ENCODE measurements at places on chromosomes 3 and 15.
A peak's percentile ranks its signal among the peaks of the same experiment; 100 is the strongest.

DNA sequence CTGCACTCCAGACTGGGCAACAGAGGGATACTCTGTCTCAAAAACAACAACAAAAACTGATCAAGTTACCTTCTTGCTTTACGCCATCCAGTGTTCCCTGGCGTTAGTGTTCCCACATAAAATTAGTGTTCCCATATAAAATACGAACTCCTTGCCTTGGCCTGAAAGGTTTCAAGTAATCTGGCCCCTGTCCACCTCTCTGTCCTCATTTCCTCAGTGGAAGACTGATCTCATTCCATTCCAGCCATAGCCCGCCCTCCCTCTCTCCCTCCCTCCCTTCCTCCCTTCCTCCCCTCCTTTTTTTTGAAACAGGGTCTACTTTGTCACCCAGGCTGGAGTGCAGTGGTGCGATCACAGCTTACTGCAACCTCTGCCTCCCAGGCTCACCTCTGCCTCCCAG, 2.8 kb upstream of the CAND2 start:
- DNase-seq: no peak
- no peaks in the 10 kb centered on the region for H3K36me3 ChIP-seq
- no peak overlapping the region for H3K27ac ChIP-seq
- H3K4me3 ChIP-seq: no peak overlapping the region
- H3K4me1 ChIP-seq: no peaks in the 10 kb centered on the region

- H3K4me1 ChIP-seq: no peaks in the 10 kb centered on the region
- no peaks in the 10 kb centered on the region for H3K36me3 ChIP-seq
- H3K4me3 ChIP-seq: no peak overlapping the region
- H3K27ac ChIP-seq: no peak overlapping the region
- H3K27me3 ChIP-seq: no peaks in the 10 kb centered on the region
These were observed 25.7 kb downstream of the RPLP1 start for GRCh38 chr15:69478259-69478781.

DNA sequence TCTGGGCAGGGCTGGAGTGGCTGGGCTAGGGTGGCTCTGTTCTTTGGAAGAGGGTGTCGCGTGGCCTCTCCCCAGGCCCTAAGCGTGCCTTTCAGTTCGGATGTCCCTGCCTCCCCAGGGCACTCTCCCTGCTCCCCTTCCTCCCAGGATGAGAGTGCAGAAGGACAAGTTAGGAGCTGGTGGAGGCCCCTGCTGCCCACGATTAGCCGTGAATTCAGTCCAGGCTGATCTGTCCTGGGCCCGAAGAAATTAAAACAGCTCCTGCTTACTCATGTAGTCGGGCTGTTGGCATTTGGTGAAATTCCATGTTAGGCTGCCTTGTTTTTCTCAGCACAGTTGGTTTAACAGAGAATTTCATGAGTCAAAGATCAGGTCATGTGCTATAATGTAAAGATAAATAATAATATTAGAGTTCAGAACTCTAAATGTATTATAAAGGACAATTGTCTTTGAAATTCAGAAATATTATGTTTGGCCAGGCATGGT, 24.5 kb downstream of the NIPA1 start:
- no peak overlapping the region for H3K27ac ChIP-seq
- no peaks in the 10 kb centered on the region for H3K27me3 ChIP-seq
- no peaks in the 10 kb centered on the region for H3K4me1 ChIP-seq
- DNase-seq: no peak
- H3K36me3 ChIP-seq: no peaks in the 10 kb centered on the region
- H3K4me3 ChIP-seq: no peak overlapping the region

GRCh38 chr3:50336452-50337174, 4.0 kb downstream of the RASSF1 start:
- H3K36me3 ChIP-seq: peaks cover 15% of the 10 kb centered on the region
- H3K27ac ChIP-seq: peak overlapping the region; percentile 99
- peaks cover 87% of the 10 kb centered on the region for H3K4me1 ChIP-seq
- no peaks in the 10 kb centered on the region for H3K27me3 ChIP-seq
- H3K4me3 ChIP-seq: peak overlapping the region; percentile 63

- no peak overlapping the region for H3K4me3 ChIP-seq
- no peaks in the 10 kb centered on the region for H3K36me3 ChIP-seq
- DNase-seq: no peak
- no peaks in the 10 kb centered on the region for H3K4me1 ChIP-seq
- no peak overlapping the region for H3K27ac ChIP-seq
These were observed 353.8 kb downstream of the FGF12 start for GRCh38 chr3:192373586-192373985.

- no peaks in the 10 kb centered on the region for H3K36me3 ChIP-seq
- no peak for DNase-seq
- H3K4me3 ChIP-seq: no peak overlapping the region
- H3K27me3 ChIP-seq: no peaks in the 10 kb centered on the region
- no peaks in the 10 kb centered on the region for H3K4me1 ChIP-seq
These were observed 8.4 kb downstream of the MED12L start for GRCh38 chr3:151093905-151094304.

DNA sequence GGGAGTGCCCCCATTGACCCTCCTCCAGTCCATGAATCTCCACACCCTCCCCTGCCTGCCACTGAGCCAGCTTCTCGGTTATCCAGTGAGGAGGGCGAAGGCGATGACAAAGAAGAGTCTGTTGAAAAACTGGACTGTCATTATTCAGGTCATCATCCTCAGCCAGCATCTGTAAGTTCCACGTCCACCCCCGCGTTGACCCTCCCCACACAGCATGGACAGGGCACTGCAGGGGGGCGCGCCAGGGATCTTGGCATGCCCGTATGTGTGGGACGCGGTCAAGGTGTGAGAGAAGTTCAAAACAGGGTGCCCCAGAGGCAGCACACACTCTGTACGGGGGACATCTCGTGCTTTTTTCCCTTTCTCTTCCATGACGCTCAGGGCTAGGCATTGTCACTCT, 33.1 kb downstream of the PSMD6 start:
- H3K27me3 ChIP-seq: no peaks in the 10 kb centered on the region
- no peak overlapping the region for H3K4me3 ChIP-seq
- H3K4me1 ChIP-seq: no peaks in the 10 kb centered on the region
- H3K27ac ChIP-seq: no peak overlapping the region

DNA sequence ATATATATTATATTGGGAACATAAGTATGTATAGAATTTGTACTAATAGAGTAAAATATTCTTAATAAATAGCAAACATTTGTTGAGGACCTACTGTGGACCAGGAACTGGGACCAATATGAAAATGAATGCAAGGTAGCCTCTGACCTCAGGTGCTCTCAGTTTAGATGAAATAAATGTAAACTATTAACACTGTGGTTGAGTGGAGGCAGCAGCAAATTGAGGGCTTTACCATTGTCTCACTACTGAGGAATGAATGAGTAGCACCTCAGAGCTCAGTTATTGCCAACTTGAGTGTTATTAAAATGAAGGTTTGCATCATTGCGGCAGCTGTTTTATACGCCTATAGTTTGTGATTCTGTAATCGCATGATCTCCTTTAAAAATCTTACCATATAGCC, 90.9 kb upstream of the CGNL1 start:
- H3K27me3 ChIP-seq: no peaks in the 10 kb centered on the region
- peaks cover 45% of the 10 kb centered on the region for H3K36me3 ChIP-seq
- no peak for DNase-seq
- H3K4me1 ChIP-seq: peaks cover 6% of the 10 kb centered on the region

DNA sequence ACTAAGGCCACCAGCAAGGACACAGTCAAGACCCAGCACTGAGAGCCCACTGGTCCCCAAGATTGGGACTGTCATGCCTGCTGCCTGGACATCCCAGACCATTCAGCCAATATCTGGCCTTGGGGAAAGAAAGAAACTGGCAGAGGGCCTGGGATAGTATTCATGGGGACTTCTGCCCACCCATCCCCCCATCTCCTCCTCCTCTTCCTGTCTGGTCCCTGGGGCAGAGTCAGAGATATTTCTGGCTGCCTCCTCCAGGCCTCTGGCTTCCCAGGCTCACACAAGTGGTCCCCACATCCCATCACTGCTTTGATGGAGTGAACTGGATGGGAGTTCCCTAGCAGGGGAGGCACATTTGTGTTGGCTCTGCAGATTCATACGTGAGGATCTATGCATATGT, 4.2 kb upstream of the RASL12 start:
- no peak overlapping the region for H3K4me3 ChIP-seq
- H3K27ac ChIP-seq: peak overlapping the region; percentile 98
- no peaks in the 10 kb centered on the region for H3K36me3 ChIP-seq
- no peaks in the 10 kb centered on the region for H3K4me1 ChIP-seq
- DNase-seq: no peak

DNA sequence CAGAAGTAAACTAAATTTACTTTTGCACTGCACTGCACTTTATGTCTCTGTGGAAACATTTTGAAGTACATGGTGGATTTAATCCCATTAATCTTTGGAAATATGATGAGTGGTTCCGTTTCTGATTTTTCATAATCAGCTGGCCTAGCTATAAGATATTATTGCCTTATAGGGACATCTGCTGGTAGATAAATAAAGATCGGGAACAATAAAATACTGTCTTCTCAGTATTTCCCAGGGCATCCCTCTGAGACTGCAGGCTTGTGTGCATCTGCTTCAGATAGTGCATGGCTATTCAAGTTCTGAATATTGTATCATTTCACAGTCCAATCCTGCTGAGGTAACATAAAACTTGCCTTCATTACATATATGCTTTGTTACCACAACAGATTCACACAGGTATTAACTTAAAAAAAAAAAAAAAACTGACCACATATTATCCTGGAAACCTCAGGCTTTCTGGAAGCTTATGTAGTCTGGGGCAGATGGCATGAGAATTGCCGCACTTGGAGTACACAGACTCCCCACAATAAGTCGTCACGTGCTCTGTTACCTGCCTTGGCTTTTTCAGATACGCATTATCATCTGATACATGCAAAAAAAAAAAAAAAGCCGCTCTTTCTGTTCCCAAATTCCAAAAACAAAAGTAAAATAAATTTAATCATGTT, 330.8 kb upstream of the AGTR1 start:
- no peaks in the 10 kb centered on the region for H3K27me3 ChIP-seq
- H3K27ac ChIP-seq: no peak overlapping the region
- no peak for DNase-seq
- no peaks in the 10 kb centered on the region for H3K36me3 ChIP-seq
- no peaks in the 10 kb centered on the region for H3K4me1 ChIP-seq

GRCh38 chr15:90249203-90249863, at the start of gene TTLL13:
TSS of gene TTLL13 (plus strand) at chr15:90249556. CDS start at chr15:90250631, 1,075 bp downstream.
- H3K4me3 ChIP-seq: peak within 1 kb of the TSS; percentile 41
- no peaks in the 10 kb centered on the region for H3K4me1 ChIP-seq
- H3K36me3 ChIP-seq: no peaks in the 10 kb centered on the region

DNA sequence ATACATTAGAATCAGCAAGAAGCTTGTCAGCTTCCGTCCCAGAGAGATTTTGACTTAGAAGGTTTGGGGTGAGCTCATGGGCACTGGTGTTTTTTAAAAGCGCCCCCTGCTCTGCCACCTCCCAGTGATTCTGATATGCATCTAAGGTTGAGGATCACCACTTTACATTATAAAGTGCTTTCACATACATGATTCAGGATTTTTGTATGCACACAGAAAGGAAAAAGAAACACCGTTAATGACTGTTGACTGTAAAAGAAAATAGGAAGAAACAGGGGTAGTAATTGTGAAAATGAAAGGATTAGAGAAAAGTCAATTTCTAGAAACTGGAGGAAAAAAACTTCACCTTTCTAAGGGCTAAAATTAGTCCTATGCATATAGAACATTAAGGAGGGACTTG, 104.9 kb upstream of the ZBED2 start:
- H3K4me3 ChIP-seq: no peak overlapping the region
- H3K27ac ChIP-seq: no peak overlapping the region
- H3K4me1 ChIP-seq: no peaks in the 10 kb centered on the region
- DNase-seq: no peak

- no peak for DNase-seq
- H3K27me3 ChIP-seq: no peaks in the 10 kb centered on the region
- H3K27ac ChIP-seq: peak overlapping the region; percentile 29
- H3K36me3 ChIP-seq: no peaks in the 10 kb centered on the region
- H3K4me1 ChIP-seq: no peaks in the 10 kb centered on the region
- H3K4me3 ChIP-seq: no peak overlapping the region
These were observed 95.7 kb downstream of the NEDD4 start for GRCh38 chr15:55897560-55898336.

DNA sequence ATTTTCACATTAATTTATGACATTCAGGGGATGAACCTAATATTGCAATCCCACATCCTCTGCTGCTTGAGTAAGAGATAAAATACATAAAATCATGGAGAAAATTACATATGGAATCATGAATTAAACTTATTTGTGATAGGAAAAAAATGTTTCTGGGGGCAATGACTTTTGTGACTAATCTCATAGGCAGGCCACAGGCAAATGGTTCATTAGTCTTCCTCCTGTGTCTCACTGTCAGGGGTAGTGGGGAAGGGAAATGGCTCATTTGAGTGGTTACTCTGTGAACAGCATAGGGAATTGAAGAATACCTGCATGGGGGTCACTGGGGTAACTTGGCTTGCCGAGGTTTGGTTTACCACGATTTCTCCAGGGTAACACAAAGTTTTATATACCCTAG, 72.0 kb downstream of the TFG start:
- no peaks in the 10 kb centered on the region for H3K27me3 ChIP-seq
- no peak for DNase-seq
- no peaks in the 10 kb centered on the region for H3K4me1 ChIP-seq
- H3K4me3 ChIP-seq: no peak overlapping the region

GRCh38 chr3:142243134-142243533, 17.7 kb upstream of the GK5 start:
- H3K27me3 ChIP-seq: no peaks in the 10 kb centered on the region
- H3K4me3 ChIP-seq: no peak overlapping the region
- H3K4me1 ChIP-seq: no peaks in the 10 kb centered on the region
- no peaks in the 10 kb centered on the region for H3K36me3 ChIP-seq

- H3K27ac ChIP-seq: no peak overlapping the region
- H3K27me3 ChIP-seq: no peaks in the 10 kb centered on the region
- no peak for DNase-seq
- H3K36me3 ChIP-seq: no peaks in the 10 kb centered on the region
- H3K4me3 ChIP-seq: no peak overlapping the region
- H3K4me1 ChIP-seq: no peaks in the 10 kb centered on the region
These were observed 245.7 kb upstream of the HES1 start for GRCh38 chr3:193890016-193890897.

- H3K27ac ChIP-seq: no peak overlapping the region
- H3K36me3 ChIP-seq: no peaks in the 10 kb centered on the region
- H3K4me1 ChIP-seq: peaks cover 16% of the 10 kb centered on the region
- DNase-seq: no peak
- no peak overlapping the region for H3K4me3 ChIP-seq
These were observed 428.1 kb downstream of the ROBO2 start for GRCh38 chr3:77467702-77468625.

- H3K4me3 ChIP-seq: no peak overlapping the region
- no peaks in the 10 kb centered on the region for H3K4me1 ChIP-seq
- no peaks in the 10 kb centered on the region for H3K36me3 ChIP-seq
- no peak overlapping the region for H3K27ac ChIP-seq
- no peak for DNase-seq
These were observed 84.8 kb upstream of the ICE2 start for GRCh38 chr15:60563539-60564404.

- peak; percentile 65 for DNase-seq
- H3K27me3 ChIP-seq: no peaks in the 10 kb centered on the region
- no peaks in the 10 kb centered on the region for H3K36me3 ChIP-seq
- H3K4me1 ChIP-seq: peaks cover 15% of the 10 kb centered on the region
- H3K4me3 ChIP-seq: no peak overlapping the region
These were observed 61.2 kb upstream of the LRTM1 start for GRCh38 chr3:54988838-54989630.
